NCI-H187 (cell line): ENCODE measurements at places on chromosomes 3 and 15.

DNA sequence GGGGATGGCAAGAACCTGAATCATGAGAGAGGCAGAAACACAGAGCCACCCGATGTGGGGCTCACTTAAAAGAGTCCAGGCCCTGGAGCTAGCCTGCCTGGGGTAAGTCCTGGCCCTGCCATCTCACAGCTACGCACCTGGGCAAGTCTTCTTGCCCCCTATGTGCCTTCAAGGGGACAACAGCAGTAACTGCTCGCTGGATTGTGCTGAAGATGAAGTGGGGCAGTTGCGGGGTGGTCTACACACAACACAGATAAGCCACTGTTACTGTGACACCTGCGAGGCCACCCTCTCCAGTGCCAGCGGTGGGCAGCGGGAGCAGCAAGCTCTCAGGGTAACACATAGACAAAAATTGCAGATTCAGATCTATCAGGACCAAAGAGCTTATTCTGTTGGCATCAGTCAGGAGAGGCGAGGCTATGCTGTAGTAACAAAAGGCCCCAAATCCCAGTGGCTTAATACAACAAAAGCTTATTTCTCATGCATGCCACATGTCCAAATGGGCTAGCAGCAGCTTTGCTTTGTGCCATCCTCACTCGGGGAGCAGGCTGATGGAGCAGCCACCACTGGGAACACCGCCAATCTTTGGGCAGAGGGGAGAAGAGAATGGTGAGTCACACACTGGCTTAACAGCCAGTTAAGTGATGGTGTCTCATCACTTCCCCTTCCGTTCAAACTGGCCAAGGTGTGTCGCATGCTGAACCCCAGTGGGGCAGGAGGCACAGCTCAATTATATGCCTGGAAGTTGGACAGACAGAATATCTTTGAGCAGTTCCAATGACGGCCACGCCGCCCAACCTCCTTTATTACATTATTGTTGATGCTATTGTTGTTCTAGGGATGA lies 78.3 kb downstream of the WNT7A start:
- DNase-seq, result no peak

GRCh38 chr15:99706557-99707303 lies 26.5 kb downstream of the LYSMD4 start:
- DNase-seq, result no peak

GRCh38 chr3:10242182-10243065 lies 5.8 kb upstream of the TATDN2 start:
- no peak for DNase-seq

- no peak for DNase-seq
Measured at GRCh38 chr3:194577986-194578905, 55.0 kb downstream of the TMEM44 start.

GRCh38 chr3:150388498-150389418 lies 19.3 kb upstream of the TSC22D2 start:
- DNase-seq, result no peak

DNA sequence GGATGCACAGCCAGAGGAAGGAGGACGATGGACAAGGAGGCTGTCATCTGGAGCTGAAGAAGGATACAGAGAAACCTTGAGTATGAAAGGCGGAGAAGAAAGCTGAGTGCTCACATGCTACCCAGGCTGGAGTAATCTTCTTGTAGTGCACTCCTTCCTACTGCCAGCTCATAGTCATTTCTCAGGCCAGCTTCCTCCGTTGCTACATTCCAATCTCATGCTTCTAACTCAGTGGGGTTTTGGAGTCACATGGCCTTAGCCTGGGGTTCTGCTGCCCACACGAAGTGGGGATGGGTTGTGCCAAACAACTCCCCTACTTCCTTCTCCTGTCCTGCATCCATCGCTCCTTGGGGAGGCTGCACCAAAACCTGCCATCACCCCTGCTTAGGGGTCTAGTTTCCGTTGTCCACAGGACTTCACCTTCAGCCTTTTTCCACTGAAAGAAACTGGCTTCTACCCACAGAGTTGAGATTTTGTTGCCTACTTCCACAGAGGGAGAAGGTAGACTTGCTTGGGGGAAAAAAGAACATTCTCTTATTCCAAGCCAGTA lies 239.9 kb downstream of the EPHB1 start:
- no peak for DNase-seq

DNA sequence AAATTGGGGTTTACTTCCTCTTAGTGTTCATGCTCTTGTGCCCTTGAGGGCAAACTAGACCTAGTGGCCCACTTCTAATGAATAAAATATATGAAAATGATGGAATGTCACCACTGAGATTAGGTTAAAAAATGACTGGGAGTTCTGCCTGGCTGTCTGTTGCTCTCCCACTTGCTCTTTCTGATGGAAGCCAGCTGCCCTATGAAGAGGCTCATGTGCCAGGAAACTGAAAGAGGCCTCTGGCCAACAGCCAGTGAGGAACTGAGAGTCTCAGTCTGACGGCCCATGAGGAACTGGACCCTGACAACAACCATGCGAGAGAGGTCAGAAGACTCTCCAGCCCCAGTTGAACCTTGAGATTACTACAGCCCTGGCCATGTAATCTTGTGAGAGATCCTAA lies 107.1 kb upstream of the FHIT start:
- DNase-seq, result no peak

- DNase-seq, result no peak
Measured at GRCh38 chr15:99440551-99441443, 125.0 kb upstream of the MEF2A start.

DNA sequence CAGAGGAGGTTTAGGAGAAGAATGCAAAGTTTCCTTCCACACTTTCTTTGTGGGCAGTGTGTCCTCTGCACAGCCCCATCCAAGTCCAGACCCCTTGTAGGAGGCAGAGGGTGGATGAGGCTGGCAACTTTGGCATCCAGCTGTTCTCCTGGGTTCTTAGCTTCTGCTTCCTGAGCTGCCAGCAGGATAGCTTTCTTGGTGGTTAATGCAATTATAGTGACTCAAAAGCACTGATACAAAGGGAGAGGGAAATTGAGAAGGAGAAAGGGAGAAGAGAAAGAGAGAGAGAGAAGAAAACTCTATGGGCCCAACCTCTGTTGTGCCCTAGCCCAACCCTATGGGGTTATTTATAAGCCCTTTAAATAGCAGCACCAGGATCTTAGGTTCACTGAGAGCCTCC lies 4.5 kb upstream of the TNFAIP8L3 start:
- no peak for DNase-seq

DNA sequence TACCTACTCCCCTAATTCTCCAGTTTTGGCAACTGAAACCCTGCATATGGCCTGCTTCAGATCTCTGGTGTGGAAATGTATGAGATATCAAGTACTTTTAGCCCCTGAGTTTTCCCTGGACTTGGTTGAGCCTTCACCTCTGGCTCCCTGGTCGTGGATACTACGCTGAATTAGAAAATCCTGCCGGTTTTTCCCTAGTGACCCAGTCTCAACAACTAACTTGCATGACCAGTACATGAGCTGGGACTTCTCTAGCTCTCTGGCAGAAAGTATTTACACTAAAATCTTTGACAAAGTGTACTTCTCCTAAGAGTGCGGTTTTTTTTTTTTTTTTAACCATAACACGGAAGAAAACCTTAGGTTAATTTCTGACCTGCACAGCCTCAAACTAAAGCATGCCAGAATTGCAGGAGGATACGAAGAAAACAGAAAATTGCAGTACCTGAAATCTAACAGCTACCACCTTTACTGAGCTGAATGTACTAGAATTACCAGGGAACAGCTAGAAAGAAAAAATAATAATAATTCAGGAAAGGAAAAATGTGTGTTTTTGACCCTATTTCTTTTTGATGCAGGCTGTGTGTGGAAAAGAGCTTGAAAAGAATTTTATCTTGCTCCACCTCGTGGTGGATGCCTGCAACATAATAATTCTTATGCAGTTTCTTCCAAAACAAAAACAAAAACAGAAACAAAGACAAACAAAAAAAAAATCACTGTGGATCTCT lies 165.6 kb downstream of the GMNC start:
- DNase-seq, result no peak

- no peak for DNase-seq
Measured at GRCh38 chr3:31274326-31275024, 258.2 kb upstream of the STT3B start.

GRCh38 chr3:14884665-14885064 lies 62.7 kb upstream of the NR2C2 start:
- no peak for DNase-seq
